ENCODE measurements at places on chromosomes 5 and 9.

DNA sequence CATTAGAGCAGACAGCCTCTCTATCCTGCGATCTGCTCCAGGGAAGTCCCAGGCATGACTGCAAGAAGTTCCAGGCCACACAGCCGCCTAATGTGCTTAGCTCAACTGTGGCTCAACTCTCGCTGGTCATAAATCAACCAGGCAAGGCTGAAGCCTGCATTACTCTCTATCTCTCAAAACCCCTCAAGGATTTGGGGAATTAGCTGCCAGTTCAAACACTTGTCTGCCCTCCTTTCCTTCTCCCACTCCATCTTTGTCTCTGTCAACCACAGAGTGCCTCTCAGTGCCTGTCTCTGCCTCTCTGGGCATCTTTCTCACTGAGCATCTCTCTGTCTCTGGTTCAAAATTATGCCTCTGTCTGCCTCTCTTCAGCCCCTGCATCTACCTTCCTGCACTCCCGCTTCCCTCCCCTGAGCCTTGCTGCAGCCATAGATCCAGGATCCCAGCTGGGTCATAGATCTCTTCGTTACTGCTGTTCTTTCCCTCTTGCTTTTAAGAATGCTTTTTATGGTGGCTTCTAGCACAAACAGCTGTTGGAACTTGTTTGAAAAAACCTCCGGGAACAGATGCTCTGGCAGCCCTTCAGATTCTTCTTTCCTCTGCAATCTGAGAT is 27.9 kb upstream of the GALNT10 start:
- no peak for DNase-seq

DNA sequence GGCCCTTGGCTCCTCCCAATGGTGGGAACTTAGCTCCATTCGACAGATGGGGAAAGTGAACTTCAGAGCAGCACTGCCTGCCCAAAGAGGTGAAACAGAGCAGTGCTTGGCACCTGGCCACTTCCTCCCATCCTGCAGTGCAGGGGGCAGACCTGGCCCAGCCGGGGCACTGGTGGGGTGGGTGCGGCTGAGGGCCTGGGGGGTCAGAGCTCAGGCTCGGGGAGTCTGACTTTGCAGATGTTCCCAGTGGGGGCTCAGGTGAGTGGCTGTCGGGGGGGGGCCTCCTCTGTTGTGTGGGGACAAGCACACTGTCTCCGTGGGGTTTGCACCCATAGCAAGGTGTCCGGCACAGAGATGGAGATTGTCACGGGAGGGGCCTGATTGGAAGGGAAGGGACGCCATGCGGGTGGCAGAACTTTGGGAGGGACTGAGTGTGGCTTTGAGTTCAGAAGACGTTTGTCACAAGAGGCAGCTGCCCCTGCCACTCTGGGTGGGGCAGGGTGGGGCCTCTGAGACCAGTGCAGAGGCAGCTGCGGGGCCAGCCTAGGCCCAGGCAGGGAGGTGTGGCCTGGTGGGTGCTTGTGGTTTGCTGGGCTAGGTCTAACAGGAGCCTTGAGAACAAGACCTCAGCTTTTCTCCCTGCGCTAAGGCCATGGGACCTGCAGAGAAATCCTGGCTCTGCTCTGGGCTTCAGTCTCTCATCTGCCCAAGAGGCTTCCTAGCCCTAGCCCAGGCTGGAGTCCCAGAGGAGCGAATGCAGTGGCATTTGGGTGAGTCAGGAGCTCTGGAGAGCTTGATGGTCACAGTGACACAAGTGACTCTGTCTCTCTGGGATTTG is 2.5 kb downstream of the MYMK start:
- DNase-seq: no peak

DNA sequence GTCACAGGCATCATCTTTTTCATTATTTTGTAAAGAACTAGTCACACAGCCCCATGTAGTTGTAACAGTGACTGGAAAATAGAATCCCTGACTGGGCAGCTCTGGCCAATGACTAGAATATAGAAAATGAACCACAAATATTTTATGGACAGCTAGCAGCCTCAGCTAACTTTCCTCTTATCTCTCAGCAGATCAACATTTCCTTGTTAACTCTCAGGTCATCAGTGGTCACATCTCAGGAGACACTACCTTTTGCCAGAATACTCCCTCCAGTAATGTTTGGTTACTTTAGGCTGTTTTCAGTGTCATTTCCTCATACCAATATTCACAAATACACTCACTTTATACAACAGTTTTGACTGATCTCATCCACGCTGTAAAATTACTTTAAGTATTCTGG is 43.9 kb downstream of the FAM169A start:
- no peak for DNase-seq

DNA sequence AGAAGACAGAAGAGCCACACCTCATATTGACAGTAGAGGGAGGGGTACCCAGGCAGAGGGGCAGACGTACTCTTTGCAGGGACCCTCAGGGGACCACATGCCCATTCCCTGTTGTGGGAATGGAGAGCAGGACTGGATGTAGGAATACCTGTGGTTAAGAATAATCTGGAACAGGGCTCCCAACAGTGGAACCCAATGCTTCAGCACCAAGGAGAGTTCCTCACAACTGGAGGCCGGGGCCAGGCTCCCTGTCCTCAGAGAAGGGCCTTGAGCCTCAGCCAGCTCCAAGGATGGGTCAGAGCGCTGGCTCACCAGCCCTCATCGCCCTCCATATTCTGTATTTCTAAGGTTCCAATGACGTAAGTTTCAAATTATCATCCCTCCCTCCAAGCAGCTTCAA is 7.4 kb upstream of the SHC3 start:
- no peak for DNase-seq

DNA sequence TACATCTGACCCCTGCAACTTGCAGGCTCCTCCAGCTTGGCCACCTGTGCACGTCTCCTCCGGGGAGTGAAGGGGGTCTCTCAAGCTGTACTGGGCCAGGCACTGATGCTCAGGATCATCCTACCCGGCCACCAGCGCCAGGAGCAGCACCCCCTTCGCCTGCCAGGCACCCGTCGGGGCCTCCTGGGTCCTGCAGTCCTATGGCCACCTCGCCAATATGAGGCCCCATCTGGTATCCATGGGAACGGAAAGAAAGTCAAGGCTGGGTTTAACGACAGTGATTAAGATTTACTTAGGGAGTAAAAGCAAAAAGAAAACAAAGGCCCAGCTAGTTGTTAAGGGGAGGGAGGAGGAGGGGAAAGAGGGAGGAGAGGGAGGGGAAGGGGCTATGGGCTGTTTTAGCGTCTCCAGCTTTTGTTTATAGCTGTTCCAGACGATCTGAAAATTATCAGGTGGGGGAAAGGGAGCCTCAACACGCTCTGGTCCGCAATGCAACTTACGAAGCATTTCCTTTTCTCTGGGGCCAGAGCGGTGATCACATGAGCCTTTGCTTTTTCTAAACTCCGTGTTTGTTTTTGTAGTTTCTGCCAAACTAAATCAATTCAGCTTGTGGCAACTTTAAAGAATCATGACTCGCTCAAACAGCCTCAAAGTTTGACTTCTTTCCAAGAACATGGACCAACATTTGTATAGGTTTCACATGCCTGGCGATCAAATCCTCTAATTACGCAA is 132.4 kb downstream of the ROR2 start:
- no peak for DNase-seq

DNA sequence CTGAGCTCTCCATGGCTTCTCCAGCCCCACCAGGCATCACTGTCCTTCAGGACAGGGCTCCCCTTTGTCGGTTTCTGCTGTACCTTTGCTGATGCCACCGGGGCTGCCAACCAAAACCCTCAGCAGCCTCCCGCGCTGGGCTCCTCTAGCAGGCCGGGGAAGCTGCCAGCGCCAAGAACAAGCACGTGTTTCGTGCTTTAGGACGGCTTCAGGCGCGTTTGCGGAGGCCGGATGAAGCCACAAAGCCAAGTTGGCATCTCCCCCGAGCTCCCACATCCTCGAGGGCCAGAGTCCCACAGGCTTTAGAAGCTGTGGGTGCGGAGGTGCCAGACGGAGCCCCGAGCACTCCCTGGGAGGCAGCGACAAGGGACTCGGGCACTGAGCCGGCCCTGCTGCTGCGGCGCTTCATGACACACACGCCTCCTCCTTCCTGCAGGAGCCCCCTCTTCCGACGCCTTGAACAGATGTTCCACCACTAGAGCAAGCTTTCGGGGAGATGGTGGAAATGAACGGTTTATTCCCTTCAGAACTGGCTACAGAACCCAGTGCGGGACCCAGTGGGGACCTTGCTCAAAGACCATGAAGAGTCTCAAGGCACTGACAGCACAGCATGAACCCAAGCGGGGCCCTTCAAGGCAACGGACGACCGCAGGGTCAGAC is 36.7 kb downstream of the SARDH start:
- DNase-seq: peak; percentile 35

- DNase-seq: no peak
These were observed 174.8 kb downstream of the OLFM1 start for GRCh38 chr9:135262248-135262647.

GRCh38 chr9:86445671-86446070 is 91.5 kb upstream of the TUT7 start:
- peak; percentile 14 for DNase-seq

DNA sequence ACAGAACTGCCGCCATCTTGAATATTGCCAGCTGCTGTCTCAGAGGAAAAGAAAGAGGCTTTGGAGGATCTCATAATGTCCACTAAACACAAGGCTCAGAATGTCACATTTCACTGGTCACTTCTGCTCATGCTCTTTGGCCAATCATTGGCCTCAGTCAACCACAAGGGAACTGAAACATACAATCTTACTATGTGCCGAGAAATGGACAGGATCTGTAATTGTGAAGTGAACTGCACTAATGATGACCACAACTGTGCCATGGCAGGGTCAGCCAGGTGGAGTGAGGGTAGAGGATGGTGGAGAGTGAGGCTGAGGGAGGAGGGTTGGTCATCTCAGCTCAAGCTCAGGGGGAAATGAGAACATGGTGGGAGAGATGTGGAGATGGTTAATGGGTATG is 32.8 kb downstream of the GDNF start:
- no peak for DNase-seq

- no peak for DNase-seq
These were observed 74.4 kb downstream of the FGF18 start for GRCh38 chr5:171493646-171494393.

GRCh38 chr5:151347369-151347768 is at the start of gene SLC36A2:
Gene SLC36A2 (minus strand): TSS chr5:151347559. CDS start chr5:151347460, 99 bp downstream.
- DNase-seq: no peak

- DNase-seq: no peak
These were observed 440.4 kb downstream of the CDH18 start for GRCh38 chr5:19547640-19548039.

DNA sequence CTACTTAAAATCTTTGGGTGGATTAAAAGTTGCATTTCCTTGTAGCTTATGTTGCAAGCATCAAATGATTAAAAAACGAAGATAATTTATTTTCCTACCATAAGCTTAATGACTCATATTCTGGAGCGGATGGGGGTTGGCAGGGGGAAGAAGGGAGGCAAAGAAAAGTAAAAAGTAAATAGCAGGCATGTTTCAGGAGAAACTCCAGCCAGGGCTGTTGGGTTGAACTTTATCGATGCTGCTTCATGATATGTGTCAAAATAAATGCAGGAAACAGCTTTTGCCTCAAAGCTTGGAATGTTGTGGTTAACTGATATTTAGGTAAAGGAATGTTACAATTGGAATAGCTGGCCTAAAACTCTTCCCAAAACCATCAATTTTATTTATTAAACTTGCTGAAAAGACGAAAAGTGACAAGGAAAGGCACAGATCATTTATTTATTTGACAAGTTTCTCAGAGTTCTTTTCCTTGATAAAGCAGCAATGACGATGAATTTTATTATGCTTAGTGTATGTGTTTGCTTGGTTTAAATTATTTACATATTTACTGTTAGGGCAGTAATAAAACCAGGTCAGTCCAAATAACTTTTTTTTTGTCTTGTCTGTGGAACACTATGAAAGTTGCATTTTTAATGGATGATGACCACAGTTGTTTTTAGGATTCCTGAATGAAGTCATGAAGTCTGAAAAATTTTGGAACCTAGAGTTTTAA is 177.9 kb downstream of the PCSK1 start:
- DNase-seq: no peak

GRCh38 chr5:73135021-73135420 is 14.6 kb downstream of the TMEM171 start:
- no peak for DNase-seq

GRCh38 chr5:15571081-15571480 is 71.1 kb downstream of the FBXL7 start:
- no peak for DNase-seq

- DNase-seq: peak; percentile 67
These were observed 384.2 kb upstream of the CDH10 start for GRCh38 chr5:25029004-25029403.

GRCh38 chr5:147454996-147455677 is 54.7 kb downstream of the DPYSL3 start:
- DNase-seq: no peak

GRCh38 chr5:6979061-6979460 is 265.8 kb downstream of the TENT4A start:
- DNase-seq: no peak

DNA sequence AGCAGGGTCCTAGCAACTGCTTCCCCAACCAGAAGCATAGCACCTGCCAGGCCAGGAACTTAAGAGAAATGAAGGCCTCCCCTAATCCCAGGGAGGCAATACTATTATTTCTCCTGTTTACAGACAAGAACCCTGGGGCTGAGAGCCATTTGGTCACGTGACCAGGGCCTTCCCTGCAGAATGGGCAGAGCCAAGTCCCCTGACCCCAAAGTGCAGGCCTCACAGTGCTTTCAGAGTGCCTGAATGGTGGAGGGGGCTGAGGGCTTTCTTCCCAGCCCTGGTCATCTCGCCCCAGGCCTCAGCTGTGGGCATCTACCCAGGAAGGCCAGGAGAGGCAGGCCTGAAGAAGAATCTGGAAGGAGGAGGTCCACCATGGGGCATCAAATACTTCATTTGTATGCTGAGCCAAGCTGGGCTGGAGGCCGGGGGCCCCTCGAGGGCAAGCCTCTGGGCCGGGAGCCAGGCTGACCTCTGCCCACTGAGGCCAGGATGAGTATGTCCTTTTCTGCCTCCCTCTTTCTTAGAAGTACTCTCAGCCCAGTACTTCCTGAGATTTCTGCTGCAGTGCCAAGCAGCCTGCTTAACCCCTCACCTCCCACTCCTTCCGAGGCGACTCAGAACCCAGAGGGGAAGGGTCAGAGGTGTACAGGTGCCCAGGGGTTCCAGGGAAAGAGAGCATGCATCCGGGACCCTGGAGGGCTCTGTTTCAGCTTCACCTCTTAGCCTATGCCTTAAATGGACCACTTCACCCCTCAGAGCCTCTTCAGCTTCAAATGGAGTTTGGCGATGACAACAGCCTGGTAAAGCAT is 18.9 kb upstream of the DUSP1 start:
- no peak for DNase-seq

GRCh38 chr5:68891718-68892117 is 202.1 kb upstream of the SLC30A5 start:
- DNase-seq: no peak

GRCh38 chr5:105924366-105924765 is 1746.4 kb downstream of the EFNA5 start:
- no peak for DNase-seq

GRCh38 chr9:127437497-127438264 is 13.5 kb downstream of the ZNF79 start:
- no peak for DNase-seq

DNA sequence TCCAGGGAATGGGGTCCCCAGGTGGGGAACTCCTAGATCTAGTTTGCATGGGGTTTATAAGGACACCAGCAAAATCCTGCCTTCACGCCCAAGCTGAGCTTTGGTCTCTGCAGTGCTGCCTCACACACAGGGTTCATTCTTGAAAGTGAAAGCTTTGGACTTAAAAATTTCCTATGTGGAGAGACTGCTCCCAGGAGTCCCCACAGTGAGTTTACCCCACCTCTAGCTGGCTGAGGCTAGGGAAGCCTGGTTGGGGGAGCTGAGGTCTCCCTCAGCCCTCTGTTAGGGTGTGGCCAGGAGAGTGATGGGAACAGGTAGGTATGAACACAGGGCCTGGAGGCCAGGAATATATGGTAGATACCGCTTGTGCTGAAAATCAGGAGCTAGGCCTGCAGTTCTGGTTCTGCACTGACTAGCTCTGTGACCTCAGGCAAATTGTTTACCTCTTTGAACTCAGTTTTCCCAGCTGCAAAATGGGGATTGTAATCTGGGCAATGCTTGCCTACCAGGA is 41.5 kb upstream of the LARP1 start:
- DNase-seq: no peak
